ENCODE measurements at places on chromosomes 2 and 18.

GRCh38 chr2:74511104-74511989 lies 2.9 kb upstream of the TLX2 start:
- no peak for DNase-seq

DNA sequence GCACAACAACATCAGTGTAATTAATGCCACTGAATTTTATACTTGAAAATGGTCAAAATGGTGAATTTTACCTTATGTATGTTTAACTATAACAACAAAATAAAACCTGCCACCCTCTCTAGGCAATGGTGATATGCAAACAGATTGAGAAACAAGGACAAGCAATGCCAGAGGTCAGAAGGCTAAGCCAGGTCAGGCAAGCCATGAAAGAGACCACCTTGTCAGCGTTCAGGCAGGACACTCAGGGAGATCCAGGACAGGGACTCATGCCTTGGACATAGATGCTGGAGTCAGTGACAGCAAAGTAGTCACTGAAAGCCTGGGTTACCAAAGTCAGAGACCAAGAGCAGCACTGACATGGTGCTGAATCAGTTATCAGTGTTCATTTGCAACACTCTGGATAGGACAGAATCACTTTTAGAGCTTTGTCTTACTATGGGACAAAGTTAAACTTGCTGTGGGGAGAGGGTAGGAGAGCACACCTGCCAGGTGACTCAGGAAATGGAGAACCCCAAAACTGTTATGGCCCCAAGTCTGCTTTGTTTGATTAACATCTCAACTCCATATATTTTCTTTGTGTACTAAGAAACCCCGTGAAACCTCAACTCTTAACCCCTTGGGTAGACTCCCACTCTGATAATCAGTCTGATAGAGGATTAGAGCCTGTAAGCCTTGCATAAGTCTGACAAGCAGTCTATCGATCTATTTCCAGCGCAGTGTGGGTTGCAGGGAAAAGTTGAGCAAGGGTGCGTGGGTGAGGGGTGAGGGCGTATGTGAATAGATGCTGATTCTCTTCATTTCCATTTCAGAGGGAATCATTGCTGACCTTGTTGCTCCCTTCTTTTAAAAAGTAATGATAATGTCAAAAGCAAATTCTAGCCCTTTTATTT lies 48.7 kb upstream of the ZNF385B start:
- no peak for DNase-seq

GRCh38 chr2:29309090-29310029 lies 194.1 kb downstream of the CLIP4 start:
- DNase-seq = no peak

- DNase-seq = no peak
These were observed 43.1 kb upstream of the IL1R2 start for GRCh38 chr2:101948625-101949155.

All from activated T-cell treated with anti-CD3 and anti-CD28 coated beads, Interleukin-2, amount 50 U/mL, for 1 hour (primary cell).